ENCODE measurements at places on chromosomes 7 and 10.
A peak's percentile ranks its signal among the peaks of the same experiment; 100 is the strongest.

DNA sequence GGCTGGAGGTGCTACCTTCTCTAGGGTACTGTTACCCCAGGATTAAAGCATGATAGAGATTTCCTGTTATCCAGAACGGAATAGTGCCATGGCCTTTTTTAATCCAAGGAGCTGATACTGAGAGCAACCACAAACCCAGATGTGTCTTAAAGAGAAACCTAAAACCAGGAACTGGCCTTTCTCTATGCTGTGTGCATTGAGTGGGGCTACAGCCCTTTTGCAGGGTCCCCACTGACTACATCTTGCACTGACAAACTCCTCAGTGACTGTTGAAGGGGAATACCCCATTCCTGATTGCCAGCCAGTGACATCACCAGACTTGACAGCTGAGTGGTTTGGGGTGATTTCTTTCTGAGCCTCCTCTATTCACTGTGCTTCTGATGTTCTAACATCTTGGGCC, 81.9 kb upstream of the CAPZA2 start:
- DNase-seq, result no peak

- DNase-seq, result no peak
Observed at GRCh38 chr10:71421075-71421434, 24.3 kb downstream of the CDH23 start.

DNA sequence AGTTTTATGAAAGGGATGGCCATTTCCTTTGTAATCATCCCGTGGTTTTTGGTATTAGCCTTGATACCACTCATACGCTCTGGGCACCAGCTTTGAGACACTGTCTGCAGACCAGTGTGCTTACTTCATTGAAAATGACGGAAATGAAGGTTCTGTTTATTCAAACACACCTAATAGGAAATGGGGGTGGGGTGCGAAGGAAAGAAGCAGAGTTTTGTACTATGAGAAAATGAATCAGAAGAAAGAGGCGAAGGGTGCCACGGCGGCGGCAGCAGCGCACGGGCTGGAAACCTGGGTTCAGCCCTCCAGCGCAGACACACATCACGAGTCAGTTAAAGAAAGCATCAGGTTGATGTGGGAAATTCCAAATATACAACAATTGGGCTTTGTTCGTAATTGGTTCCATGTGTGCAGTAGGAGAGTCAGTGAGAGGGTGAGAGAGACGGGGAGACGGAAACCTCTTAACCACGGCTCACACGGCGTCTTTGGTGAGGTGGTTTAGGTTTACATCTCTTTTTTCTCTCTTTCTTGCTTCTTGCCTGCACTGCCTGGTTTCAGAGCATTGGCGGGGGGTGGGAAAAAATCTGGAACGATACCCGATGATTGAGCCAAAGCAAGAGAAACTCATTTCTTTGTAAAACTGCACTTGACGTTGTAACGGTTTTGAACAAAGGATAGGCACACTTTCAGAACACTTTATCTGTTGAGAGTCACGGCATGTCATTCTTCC, 321.2 kb downstream of the FRMD4A start:
- peak; percentile 40 for DNase-seq

DNA sequence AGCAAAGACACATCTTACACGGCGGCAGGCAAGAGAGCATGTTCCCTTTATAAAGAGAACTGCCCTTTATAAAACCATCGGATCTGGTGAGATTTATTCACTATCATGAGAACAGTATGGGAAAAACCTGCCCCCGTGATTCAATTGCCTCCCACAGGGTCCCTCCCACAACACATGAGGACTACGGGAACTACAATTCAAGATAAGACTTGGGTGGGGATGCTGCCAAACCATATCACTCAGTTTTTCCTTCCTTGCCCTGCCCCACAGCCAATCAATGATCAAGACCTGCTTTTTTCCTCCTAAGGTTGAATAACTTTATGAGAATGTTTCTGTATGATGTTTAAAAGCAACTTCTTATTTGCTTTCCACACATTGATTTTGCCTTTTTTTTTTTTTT, 3.1 kb upstream of the PTPRE start:
- DNase-seq, result no peak

GRCh38 chr7:157864911-157865310, 528.1 kb downstream of the DNAJB6 start:
- DNase-seq, result no peak

DNA sequence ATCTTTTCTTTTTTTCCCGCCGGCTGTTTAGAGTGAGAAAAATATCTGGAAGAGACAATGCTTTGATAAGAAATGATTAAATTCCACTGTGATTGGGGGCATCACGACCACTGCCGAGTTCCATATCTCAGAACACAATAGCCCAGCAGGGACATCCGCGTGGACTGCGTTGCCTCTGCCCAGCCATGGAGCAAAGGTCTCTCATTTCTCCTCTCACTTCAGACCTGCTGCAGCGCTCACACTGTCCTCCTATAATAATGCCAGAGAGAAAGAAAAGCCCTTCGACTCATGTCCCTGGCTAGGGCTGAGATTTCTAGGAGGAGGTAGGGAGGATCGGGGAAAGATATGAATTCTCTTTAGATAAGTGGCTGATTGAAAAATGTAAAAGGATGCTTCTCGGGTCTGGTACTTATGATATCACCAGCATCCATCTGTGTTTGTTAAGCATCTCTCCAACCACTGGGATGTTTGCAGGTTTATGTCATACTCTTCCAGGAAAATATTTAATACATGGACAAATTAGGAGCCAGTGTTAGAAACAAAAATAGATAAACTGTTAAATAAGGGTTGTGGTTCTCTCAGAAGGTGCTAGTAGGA, 472.9 kb upstream of the AKR1E2 start:
- DNase-seq, result no peak

DNA sequence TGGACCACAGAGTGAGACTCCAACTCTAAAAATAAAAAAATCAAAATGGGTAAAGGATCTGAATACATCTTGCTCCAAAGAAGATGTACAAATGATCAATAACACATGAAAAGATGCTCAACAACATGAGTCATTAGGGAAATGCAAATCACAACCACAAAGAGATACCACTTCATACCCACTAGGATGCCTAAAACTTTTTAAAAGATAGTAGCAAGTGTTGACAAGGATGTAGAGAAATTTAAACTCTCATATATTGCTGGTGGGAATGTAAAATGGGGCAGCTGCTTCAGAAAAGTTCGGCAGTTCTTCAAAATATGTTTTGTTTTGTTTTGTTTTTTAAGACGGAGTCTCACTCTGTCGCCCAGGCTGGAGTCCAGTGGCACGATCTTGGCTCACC, 45.7 kb upstream of the GTF2IRD1 start:
- no peak for DNase-seq

GRCh38 chr7:99679032-99679399, 780 bp downstream of the CYP3A5 start:
- no peak for DNase-seq

DNA sequence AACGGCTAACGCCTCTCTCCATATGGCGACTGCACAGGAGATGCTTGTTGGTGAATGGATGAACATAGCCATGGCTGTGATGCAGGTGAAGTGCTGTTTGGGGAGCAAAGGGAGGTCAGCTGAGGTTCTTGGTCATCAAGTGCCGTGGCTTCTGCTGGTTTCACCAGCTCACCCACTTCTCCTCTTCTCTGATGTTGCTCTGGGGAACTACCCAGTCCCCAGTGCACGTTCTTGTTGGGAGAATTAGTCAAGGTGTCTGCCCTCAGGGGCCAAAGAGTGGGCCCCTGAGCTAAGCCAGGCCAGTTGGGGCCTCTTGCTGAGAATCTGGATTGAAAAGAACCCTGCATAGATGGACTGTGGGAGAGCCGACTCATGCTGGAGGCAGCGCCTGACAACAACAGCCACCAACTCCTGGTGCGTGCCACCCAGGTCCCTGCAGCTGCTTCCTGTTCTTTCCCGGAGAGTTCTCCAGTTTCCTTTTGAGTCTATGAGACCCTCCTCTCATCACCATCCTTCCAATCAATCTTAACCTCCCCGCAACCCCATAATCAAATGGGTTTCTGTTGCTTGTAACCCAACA, 3.0 kb downstream of the BTBD16 start:
- DNase-seq, result no peak

DNA sequence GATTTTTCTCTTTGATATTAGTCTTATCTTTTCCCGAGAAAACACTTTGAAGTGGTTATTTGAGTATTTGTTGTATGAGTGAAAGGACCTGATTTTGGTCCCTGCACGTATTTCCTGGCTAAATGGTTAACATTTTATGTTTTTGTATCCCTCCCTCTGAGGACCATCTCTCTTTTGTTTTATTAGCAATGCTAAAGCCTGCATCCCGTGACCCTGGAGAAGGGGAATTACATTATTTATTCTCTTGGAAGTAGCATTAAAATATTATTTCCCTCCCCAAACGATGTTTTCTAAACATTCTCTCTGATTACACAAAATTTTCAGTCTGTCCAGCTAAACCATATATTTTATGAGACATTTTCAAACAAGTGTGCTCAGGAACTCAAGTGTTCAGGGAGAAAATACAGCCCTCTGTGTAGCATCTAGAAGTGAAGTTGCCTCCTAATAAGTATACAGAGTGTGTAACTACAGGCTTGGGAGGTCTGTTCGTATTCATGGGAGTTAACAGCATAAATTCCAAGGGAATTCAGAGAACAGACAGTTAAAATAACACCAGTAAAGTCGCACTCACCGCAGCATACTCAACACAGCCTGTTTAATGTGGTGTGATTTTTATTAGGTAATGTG, 163.8 kb upstream of the NPVF start:
- DNase-seq, result no peak

DNA sequence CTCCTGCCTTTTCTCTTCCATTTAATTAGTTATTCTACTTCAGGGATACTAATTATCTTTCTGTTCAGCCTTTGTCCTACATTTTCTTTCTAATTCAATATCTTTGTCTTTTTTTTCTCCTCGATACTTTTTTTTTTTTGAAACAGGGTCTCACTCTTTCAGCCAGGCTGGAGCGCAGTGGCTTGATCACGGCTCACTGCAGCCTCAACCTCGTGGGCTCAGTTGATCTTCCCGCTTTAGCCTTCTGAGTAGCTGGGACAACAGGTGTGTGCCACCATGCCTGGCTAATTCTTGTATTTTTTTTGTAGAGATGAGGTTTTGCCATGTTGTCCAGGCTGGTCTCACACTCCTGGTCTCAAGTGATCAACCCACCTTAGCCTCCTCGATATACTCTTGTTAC, 38.9 kb downstream of the CCSER2 start:
- DNase-seq, result no peak

DNA sequence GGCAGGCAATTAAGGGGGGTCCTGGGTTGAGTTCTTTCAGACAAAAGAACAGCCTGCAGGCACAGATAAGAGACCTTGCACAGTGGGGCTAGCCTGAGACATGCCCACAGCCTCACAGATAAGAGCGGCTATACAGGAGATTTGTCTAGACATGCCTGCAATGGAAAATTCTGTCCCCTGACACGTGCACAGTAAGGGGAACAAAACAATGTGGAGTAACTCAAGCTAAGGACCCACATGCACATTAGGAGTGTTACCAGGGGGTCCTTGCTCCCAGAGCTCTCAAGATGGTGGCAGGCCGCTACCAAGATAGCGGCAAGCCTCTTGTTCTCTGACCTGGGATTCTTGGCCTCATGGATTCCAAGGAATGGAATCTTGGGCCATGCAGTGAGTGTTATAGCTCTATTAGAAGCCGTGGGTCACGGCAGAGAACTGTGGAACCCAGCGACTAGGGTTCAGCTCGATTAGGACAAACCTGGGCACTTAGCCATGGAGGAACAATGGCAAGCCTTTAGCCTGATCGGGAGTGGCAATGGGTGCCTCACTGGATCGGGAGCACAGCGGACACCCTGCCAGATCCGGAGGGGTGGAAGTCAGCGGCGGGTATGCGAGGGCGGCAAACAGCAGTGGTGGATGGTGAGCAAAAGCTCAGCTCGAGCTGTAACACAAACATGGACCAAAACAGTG, 196.9 kb downstream of the CCSER2 start:
- no peak for DNase-seq

DNA sequence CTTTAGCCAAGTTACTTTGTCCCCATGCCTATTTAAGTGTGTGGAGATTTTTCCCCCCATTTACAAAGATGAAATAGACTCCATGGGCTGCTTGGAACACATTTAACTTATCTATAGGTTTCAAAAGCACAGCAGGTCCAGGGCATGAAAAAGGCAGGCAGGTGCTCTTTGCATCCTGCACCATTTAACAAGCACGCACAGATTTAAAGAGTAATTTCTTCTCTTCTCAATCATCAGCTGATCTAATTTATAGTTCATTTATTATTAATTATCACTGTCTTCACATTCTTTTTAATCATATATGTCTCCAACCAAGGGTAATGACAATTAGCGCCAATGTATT, 156.8 kb downstream of the CACNA2D1 start:
- no peak for DNase-seq

DNA sequence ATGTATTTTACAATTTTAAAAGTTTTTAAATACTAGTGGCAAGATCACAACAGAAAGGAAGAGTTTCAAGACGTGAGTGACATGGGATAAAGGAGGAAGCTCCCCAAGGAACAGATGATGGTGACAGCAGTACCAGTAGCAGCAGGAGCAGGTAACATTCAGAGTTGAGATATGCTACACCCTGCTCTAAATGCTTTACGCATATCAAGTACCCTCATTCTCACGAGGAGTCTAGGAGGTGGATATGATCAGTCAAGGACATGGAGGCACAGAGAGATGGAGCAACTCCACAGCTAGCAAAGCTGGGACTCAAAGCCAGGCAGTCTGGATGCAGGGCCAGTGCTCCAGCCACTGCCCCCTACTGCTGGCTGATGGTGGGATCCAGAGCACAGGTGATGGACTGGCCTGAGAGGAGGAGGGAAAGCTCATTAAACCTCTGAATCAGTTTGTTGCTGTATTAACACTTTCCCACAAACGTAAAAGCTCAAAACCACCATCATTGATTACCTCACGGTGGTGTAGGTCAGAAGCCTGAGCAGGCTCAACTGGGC, 17.5 kb downstream of the RP9 start:
- no peak for DNase-seq

- no peak for DNase-seq
Observed at GRCh38 chr10:22250897-22251660, 33.3 kb upstream of the EBLN1 start.

GRCh38 chr7:27459731-27460053, 203.0 kb downstream of the HIBADH start:
- DNase-seq, result no peak

DNA sequence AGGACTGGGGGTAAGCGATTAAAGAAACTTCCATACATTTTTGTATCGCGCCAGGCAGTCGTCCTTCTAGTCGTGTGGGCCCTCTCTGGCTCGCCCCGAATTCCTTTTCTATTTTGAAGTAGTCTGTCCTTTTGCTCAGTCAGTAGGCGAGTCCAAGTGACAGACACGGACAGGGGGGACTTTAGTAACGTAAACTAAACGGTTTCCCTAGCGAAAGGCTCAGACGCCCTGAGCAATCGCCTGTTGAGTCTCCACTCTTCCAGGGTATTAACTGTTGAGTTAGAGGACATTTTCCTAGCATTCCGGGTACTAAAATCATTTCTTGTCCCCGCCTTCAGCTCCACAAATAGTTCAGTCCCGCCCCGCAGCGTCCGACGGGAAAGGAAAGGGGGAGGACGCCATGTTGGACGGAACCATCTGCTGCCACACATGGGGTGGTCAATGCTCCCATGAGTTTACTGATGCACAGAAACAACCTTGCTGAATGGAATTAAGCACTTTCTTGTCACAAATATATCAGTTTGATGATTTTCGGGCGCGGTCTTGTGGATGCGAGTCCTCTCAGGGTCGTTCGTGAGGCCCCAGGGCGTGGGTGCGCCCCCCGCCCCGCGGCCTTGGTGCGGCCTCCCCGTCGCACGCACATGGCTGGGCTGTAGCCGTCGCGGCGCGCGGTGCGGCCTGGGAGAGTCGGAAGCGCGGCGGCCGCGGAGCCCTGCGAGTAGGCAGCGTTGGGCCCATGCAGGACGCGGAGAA, at the start of gene EIF3B:
Gene EIF3B (plus strand): TSS at position 642 of the 753 bp plus-strand sequence. CDS start 95 bp downstream, at position 737.
- peak; percentile 90 for DNase-seq

Measured in activated naive CD4-positive, alpha-beta T cell (primary cell).